Umbilical cord (tissue), 2 donors: ENCODE measurements at places on chromosomes 2 and 18.

GRCh38 chr2:29023188-29023587 lies 42.1 kb downstream of the TOGARAM2 start:
- no peak for DNase-seq

- DNase-seq: no peak
These were observed 76.2 kb upstream of the ODC1 start for GRCh38 chr2:10524341-10524740.

- DNase-seq: no peak
These were observed 44.9 kb downstream of the PSMG2 start for GRCh38 chr18:12747530-12748315.

- no peak for DNase-seq
These were observed 341.7 kb downstream of the PIK3C3 start for GRCh38 chr18:42296723-42297122.

GRCh38 chr2:174599310-174599921 lies 1.8 kb upstream of the WIPF1 start:
- no peak for DNase-seq

DNA sequence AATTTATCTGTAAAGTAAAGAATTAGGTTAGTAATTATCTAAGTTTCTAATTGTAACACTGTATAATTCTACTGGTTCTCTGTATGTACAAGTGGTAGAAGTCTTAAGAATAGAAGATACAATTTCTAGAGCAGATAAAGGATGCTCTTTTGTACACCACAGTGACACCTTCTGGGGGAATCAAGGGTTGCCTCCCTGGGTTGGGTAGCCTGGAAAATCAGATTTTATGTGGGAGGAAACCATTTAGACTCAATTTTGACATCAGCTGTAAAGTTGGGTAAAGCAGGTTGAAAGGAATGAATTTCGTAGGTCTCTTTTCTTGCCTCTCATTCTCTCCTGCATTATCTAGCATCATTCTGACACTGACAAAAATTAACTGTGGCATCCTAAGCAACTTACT lies 354.8 kb downstream of the DCC start:
- peak; percentile 3 for DNase-seq

DNA sequence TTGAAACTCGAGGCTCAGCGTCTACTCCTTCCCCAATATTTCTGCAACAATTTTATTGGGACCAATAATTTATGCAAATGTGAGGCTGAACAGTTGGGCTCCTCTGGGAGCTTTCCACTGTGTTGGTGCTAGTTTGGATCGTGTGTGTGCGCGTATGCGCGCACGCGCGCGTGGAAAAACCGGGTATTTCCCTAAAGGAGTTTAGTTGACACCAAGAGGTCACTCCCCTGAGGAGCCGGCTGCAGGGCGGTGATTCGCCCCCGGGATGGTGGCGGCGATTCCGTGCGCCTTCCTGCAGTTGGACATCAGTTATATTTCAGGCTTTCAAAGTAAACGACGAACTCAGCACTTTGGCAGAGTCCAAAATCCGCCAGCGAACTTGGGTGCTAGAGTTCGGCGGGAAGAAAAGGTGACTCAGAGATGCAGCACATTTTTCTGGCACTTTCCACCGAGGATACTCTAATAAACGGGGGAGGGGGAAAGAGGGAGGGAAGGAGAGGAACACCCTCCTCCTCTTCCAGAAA lies 186.5 kb upstream of the FANCL start:
- DNase-seq: peak; percentile 64

GRCh38 chr18:44771572-44771955 lies 90.9 kb downstream of the SETBP1 start:
- DNase-seq: no peak

DNA sequence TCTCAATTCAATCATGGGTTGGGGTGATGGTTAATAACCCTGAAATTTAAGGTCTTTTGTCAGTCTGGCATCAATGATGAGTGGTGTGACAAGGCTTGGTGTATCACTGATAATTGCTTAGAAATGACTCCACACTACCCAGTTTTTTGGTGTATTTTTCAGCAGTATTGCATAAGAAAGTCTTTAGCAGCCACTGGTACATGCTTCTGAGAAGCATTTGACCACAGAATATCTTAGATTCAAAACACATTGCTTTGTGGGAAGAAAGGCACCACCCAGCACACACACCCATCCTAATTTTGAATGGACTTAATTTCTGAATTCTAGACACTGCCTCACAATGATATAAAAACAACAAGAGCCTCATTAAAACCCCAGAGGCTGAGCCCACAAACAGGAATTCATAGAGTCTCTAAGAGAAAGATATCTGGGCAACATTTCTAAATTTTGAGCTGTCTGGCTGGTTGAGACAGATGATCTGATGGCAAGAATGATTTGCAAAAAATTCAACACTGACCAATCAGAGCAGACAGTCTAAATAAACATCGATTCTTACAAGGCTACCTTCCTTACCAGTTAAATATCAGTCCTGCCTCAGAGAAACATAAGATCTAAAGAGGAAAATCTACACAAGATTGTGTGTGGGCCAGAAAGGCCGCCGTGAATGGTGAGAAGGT lies 114.7 kb upstream of the CYP1B1 start:
- DNase-seq: peak; percentile 11

DNA sequence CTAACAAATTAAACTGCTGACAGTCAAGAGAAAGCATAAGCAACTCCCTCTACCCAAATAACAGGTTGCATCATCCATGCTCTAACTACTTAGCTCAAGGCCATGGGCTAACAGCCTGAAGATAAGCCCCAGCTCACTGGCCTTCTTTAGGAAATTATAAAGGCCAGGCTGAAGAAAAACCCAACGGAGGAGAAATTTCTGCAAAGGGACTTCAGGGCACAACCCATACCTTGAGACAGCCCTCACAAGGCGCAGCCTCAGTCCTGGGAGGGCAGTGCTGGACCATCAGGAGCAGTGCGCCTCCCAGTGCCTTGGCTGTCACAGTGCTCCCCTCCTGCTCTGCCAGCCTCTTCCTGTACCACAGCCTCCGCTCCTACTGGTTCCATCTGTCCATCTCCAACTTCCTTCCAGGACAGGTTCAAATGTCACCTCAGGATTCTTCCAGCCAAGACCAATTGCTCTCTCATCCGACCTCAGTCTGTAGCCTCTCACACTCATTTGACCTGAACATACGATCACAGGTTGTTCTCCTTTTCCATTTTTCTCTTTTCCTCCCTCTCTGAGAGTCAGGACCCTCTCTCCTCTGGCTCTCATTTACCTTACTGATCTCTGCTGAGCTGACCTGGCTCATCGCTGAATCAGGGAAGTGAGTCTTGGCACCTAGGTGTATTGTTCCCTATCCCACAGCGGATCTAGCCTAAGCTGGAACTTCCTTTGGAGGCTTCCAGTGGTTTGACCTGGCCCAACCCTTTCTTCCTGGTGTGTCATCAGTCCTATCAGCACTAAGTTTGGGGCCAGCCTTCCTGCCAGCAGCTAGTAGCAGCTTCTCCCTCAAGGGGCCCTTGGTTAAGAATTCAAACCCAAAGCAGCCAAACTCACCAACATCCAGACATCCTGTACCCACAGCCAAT lies 1.9 kb downstream of the MCFD2 start:
- DNase-seq: no peak

DNA sequence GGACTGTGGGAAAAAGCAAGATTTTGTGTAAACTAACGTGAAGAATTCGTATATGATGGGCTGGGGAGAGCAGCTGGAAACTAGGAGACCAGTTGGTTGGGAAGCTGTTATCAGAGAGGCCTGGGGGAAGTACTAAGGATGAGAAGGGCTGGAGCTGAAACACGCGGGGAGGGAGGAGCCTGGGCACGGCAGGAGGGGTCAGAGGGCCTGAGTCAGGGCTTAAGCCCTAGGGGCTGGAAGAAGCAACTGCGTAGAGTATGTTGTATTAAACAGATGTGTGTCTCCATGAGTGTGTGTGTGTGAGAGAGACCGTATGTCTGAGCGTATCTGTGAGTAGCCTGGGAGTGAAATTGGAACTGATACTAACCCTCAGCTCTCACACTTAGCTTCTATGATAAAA lies 8.4 kb downstream of the POMC start:
- DNase-seq: peak; percentile 93

GRCh38 chr2:72015266-72015665 lies 132.4 kb downstream of the CYP26B1 start:
- no peak for DNase-seq

GRCh38 chr18:457140-457519 lies 43.4 kb downstream of the COLEC12 start:
- DNase-seq: peak; percentile 92

- peak; percentile 86 for DNase-seq
These were observed 44.2 kb upstream of the DSC1 start for GRCh38 chr18:31206787-31207381.

- DNase-seq: no peak
These were observed 7.2 kb upstream of the KCNK3 start for GRCh38 chr2:26685341-26685740.

DNA sequence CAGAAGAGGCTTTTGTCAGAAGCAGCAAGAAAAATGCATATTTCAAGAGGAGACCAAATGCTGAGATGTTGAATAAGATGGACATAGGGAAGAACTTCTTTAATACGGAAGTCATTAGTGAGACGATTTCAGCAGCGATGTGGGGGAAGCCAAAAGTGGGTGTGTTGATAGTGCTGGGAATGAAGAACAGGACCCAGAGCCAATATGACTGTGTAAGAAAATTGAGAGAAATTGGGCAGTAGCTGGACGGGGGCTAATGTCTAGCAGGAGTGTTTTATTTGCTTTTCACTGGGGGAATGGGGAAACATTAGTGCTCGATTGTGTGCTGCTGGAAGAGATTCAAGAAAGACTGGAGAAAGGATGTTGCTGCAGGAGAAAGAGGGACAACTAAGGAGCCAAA lies 788.7 kb upstream of the KLHL29 start:
- DNase-seq: no peak

DNA sequence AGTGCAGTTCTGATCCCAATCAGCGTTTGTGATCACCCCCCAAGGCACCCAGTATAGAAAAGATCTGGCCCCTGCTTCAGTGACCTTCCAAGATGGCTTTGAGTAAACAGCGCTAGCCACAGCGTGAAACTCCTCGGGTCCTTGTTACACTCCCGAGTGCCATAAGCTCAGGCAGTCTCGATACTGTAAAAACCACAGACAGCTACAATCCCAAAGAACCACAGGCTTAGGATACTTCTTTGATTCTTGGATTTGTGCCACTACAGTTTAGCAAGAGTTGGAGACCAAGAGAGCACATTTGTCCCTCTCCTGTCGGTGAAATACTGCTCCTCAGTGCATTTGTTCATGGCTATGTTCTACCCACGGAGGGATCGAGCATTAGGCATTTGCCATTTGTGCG lies 352.5 kb upstream of the ZNF521 start:
- DNase-seq: peak; percentile 16

- DNase-seq: no peak
These were observed 93.2 kb downstream of the LRRTM4 start for GRCh38 chr2:77428946-77429345.

GRCh38 chr2:102282678-102283091 lies 28.7 kb upstream of the IL1RL1 start:
- DNase-seq: no peak

DNA sequence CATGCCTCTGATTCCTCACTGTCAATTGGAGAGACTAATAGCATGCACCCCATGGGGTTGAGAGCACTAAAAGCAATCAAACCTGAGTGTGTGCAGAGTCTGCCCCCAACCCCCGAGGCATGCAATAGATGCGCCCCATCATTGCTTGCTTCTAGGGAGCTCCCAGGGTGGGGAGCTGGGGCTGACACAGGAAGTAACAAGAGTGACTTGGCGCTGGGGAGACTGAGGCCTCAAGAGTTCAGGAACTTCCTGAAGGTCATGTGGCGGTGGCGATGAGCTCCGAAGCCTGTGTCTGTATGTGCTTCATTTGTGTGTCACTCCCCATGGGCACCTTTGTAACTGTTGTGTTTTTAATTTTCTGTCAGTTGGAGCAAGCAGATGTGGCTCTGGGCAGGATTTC lies 61.2 kb downstream of the CTIF start:
- no peak for DNase-seq

DNA sequence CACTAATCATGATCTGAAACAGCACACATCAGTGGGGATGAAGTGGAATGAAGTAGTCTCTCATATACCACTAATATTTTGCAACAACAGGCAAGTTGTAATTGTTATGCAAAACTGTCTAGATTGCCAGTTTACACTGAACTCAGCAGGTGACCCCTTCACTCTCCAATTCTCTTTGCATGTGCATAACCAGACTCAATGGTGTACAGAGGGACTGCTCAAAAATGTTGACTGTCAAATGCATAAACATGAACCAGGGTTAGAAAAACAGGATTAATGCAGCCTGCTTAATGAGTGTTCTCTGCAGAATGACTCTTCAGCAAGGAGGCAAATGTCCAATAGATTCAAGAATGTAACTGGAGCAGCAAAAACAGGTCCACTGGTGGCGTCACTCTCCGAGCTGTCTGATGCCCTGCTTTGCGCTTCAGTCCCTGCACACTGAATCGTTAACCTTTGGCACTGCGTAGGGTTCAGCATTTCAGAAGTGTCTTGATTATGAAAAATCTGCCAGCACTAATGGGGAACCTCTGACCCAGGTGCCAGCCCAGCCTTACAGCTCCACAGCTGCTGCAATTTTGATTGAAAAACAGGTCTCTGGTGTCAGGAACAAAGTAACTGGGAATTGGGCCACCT lies 209.3 kb downstream of the TDRD15 start:
- no peak for DNase-seq

DNA sequence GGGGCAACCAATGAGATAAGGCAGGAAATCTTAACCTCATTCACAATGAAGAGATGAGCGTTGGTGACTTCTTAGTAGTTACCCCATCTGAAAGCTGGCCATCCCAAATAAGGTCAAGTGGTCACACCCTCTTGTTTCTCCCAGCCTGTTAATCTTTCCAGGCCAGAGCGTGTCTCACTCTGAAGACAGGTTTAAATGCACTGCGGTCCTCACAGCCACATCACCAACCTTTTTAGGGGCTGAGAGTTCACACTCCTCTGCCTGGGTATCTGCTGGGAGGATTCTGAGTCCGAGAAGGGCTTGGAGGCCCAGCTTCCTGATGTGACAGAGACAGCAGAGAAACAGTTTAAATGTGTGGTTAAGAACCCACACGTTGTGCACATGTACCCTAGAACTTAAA lies 13.3 kb upstream of the CNGA3 start:
- DNase-seq: no peak

DNA sequence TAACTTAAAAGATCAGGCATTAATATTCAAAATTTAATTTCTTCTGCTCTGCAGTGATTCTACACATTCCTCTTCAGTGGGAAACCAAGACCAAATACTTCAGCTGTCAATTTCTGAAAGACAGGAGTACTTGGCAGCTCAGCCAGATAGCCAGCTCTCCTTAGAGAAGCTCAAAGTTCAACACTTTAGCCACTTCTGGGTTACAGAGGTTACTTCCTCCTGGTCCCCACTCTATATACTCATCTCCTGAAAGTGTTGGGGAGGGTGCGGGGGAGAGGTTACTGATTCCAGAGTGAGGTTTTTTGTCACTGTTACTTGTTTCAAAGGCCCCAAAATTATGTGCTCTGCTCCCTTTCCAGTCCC lies 4.1 kb downstream of the CYTIP start:
- no peak for DNase-seq

GRCh38 chr2:176582176-176582575 lies 312.9 kb downstream of the MTX2 start:
- peak; percentile 65 for DNase-seq

DNA sequence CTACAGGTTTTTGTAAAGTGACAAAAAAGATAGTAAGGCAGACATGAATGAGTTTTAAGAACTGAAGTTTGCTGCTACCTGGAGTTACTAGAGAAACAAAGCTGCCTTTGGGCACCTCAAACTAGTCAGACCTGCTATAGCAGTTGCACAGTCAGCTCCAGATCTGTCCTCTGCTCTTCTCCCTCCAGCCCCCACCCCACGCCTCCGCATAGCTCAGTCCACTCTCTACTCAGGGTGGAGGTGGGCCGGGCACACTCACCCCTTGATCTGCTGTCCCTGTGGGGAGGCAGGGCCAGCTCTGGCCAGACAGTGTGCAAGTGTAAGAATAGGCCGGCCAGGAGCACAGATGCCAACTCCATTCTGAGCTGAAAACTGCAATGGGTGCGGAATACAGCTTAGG lies 4.1 kb downstream of the SERTAD2 start:
- DNase-seq: peak; percentile 68
